Left ventricle myocardium inferior (tissue), 1 donor: ENCODE measurements at places on chromosomes 2 and 18.

- DNase-seq: peak; percentile 23
Observed at GRCh38 chr2:133777574-133777960, 209.3 kb upstream of the NCKAP5 start.

DNA sequence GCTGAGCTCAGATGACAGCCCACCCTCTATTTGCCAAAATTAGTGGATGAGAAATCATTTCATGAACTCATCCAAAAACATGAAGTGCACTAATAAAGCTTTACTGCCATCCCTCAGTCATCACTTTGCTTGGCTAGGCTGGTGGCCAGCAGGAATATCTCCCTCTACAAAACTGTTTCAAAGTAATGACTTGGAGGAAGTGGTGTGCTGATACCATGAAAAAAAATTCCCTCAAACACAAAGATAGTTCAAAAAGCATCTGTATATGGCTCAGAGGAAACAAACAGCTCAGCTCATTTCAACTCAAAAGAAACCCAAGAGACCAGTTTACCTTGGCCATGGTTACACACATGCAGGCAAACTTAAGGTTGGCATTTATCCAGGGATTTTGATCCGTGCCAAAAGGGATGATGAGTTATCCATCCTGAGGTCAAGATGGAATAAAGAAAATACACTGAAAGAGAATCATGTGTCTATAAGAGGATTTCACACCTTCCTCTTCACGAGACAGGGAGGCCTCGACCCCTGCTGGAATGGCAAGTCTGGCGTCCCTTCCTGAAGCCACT, 18.4 kb upstream of the WIPF1 start:
- DNase-seq: peak; percentile 33

- no peak for DNase-seq
Observed at GRCh38 chr2:156077041-156077742, 255.3 kb downstream of the NR4A2 start.

GRCh38 chr2:190105554-190105953, 43.0 kb upstream of the MSTN start:
- no peak for DNase-seq

- no peak for DNase-seq
Observed at GRCh38 chr18:57429167-57430078, 5.8 kb upstream of the ONECUT2 start.

- DNase-seq: no peak
Observed at GRCh38 chr2:22950431-22950830, 434.5 kb upstream of the KLHL29 start.

DNA sequence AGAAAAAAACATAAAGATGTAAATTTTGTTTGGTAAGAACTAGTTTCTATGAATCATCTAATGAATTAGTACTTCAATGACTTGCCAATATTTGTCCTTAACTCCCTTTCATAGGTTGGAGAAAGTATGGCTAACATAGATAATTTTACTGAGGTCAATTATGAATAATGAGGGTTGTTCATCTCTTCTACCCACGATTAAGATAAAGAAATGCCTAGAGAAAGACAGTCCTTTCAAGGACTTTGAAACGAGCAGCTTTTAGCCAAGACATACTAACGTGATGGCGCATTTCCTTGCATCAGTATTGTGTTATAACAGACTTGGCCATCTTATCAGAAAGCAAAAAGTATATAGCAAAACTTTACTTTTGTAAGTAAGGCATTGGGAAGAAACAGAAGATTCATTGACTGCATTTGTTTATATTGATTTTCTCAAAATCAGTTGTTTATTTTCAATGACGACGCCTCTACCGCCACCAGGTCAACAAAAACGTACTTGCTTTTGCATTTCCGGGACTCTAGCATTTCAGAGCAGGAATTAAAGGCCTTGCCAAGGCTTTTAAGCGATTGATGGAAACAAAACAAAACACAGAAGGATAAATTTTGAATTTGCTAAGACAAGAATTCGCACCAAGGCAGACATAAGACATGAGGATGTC, 961 bp downstream of the RBM43 start:
- DNase-seq: no peak

DNA sequence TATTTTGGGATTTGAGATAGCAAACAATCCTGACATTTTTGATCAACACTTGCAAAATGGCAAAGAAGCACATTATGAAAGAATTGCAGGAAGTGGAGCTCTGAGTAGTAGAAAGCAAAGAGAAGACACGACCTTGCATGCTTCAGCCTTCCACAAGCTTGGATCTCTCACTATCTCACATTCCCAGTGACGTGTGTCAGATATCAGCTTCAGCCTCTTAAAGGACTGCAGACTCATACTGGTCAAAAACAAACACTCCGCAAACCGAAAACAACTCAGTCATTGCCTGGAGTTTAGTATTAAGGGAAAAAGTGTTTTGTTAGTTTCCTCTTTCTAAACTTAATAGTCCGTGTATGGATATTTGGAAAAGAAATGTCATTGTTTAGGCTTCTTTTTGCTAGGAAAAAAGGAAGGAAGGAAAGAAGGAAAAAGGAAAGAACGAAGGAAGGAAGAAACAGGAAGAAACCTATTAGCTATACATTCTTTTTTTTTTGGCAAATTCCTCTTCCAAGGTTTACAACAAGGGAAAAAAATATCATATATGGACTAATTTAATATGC, 32.6 kb upstream of the SLC40A1 start:
- no peak for DNase-seq

DNA sequence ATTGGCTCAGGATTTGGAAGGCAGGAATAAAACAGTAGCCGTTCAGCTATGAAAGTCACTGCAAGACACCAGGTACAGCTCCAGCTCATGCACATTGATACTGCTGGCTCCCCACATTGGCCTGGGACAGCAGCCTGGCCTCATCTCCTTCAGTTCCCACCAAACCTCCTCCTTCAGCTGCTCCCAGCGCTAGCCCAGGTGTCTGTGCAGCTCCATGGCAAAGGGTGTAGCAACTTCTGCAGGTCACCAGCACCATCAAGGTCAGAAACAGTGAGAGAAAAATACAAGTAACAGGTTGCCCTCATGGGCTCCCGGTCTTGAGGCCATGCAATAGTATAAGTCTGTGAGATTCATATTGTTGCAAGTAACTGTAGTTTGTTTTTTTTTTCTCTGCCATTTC, 216.7 kb upstream of the CTAGE1 start:
- DNase-seq: no peak

GRCh38 chr2:53437371-53437770, 330.2 kb upstream of the CHAC2 start:
- no peak for DNase-seq

DNA sequence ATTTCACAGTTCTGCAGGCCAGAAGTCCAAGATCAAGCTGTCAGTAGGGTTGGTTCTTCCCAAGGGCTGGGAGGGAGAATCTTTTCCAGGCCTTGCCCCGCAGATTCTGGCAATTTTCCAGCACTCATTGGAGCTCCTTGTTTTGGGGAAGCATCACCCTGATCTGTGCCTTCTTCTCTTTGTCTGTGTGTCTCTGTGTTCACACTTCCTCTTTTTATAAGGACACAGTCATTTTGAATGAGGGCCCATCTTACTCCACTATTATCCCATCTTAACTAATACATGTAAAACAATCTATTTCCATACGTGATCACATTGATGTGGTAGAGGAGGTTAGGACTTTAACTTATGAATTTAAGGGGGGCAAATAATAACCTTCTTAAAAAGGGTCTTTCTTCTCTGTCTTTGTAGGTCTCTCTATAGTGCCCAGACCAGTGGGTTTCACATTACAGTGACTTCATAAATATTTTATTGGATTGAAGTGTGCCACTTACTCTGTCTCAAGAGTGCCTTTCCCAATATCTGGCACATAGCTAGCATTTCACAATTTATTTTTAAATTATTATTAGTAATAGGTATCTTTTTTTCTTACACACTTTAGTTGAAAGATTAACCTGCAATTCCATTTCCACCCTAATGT, 68.9 kb upstream of the CBLN2 start:
- DNase-seq: no peak

- peak; percentile 73 for DNase-seq
Observed at GRCh38 chr2:152336119-152336853, 1.3 kb downstream of the FMNL2 start.

GRCh38 chr2:166246901-166247300, 119.1 kb upstream of the SCN1A start:
- DNase-seq: no peak

GRCh38 chr2:7242189-7242867, 325.1 kb downstream of the RNF144A start:
- DNase-seq: no peak

DNA sequence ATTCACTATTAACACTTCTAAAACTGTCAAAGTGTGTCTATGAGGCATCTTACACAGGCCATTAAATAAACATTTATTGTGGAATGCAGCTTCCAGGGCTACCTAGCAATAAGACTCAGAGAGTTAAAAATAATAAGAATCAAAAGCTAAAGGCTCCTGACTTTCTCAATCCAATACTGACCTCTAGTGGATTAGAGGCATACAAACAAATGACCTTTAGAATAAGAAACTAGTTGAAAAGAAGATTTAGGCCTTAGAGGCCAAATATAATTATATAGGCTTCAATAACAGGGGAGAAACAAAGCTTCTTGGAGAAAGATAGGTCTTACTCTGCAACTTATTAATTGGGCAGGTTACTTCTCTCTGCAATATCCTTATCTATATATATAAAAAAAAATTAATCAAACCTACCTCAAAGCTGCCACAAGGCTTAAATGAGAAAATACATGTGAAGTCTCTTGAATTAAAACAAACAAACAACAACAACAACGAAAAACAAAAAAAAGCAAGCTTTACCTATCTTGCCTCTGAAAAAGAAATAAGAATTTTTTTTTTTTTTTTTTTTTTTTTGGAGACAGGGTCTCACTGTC, 246.1 kb downstream of the EXOC6B start:
- DNase-seq: no peak

- no peak for DNase-seq
Observed at GRCh38 chr18:58758046-58758445, 86.8 kb downstream of the MALT1 start.

- DNase-seq: no peak
Observed at GRCh38 chr2:180075870-180076269, 68.8 kb upstream of the CWC22 start.

- DNase-seq: no peak
Observed at GRCh38 chr2:53842891-53843290, 16.9 kb downstream of the GPR75 start.

DNA sequence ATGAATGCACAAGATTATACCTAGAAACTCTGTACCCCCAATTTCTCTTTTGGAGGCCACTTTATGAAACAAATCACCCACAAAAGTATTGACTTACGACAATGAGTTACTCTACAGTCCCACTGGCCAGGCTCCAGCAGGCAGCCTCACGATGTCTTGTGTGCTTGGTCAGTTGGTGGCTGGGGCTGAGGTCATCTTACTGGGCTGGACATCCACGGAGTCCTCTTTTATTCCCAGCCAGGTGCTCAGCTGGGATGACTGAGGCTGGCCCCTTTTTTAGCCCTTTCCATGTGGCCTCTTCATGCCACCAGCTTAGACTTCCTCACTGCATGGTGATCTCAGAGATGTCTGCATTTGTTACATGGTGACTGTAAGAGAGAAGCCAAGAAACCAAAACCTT, 8.9 kb upstream of the ID2 start:
- DNase-seq: no peak

DNA sequence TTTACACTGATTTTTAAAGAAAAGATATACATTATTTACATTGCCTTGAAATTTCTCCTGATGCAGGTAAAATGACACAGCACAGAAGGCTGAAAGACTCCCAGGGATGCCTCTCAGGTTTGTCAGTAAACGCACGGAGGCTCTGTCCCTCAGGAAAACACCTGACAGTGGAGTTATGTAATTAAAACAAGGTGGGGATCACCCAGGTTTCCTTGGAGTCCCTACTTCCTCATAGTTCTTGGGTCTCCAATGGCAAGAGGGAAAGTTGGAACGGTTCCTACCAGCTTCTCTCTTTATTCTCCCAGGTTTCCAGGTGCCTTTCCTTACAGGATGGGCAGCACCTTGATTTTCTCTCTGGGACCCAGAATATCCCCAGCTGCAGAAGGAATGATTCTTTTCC, 654.8 kb downstream of the SLC4A3 start:
- DNase-seq: no peak

- DNase-seq: no peak
Observed at GRCh38 chr2:106175086-106175850, 18.8 kb downstream of the UXS1 start.

DNA sequence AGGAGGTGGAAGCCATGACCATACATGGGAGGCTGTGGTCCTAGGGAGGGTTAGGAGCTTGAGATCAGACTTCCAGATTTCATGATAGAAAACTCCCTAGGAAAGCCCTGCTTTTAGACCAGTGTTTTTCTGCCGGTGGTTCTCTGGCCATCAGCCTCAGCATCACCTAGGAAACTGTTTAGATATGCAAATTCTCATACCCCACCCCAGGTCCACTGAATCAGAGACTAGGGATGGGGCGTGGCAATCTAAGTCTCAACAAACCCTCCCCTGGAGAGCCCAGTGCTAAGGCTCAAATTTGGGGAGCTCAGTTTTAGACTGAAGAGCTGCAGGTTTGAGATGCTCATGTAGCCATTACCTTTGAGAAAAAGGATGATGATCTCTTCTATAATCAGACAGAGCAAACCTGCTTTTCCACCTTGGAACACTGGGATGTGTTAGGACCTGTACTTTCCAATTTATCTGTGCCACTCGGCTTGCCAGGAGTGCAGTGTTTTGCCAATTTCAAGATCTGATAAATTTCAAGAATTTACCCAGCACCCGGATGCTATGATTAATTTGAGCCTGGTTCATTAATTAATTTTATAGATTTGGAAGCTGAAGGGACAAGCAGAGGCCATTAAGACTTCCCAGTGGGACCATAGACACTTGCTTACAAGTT, 31.5 kb upstream of the LYPD6B start:
- no peak for DNase-seq

- DNase-seq: peak; percentile 29
Observed at GRCh38 chr2:97740590-97741182, 27.3 kb downstream of the ZAP70 start.

- no peak for DNase-seq
Observed at GRCh38 chr18:55506074-55506473, 81.9 kb downstream of the TCF4 start.

DNA sequence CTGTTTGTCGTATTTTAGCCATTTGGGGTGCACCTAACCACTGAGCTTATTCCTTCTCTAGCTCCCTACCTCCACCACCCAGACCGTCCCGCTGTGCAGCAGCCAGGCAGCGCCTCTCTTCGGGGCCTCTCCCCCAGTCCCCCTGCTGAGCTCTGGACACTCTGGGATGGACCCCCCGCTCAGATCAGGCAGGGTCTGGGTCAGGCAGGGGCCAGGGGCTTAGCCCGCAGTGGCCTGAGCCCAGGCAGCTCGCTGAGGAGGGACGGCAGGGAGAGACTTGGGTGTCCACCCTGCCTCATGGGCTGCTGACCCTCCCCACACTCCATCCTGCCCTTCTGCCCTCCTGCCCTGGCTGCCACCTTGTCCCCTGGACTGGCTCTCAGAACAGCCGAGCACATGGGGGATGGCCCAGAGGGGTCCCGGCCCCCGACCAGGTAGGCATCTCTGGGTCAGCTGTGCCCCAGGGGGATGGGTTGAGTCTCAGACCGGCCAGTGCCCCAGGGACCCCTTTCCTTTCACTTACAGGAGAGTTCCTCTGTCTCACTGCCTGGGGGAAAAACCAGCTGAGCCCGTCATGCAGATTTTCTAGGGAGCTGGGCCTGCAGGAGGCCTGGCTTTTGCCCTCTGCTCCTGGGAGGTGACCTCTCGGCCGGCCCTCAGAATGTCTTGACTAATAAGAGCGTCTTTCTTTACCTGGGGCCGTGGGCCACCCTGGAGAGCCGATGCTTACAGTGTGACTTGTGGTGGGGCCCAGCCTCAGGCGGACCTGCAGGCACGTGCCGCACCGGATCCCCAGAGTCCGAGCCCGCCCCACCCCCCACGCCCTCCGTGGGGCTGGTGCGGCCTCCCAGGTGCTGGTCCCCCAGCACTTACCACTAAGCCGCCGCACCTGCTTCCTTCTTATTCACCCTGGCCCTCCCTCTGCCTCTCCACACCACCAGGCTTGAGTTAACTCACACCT, 22.8 kb upstream of the PXDN start:
- DNase-seq: no peak
